Dorsolateral prefrontal cortex (tissue), 122 donors: ENCODE measurements at places on chromosomes 4 and X.

DNA sequence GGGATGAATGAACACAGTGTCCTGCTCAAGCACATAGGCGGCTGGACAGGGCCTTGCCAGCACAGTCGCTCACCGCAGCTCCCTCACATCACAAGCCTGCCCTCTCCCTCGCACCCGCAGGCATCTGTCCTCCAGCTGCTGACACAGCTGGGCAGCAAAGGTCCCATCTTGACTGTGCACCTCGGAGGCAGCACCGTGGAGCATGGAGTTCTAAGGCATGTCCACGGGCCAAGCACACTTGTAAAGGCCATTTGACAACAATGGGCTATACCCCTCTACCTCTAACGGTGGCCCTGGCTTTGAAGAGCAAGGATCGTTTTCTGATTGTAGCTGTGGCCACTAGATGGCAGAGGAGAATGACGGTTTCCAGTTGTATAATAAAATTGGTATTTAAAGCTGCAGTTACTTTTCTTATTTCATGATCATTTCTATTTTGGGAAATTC, 53.8 kb downstream of the APLN start:
- peak; percentile 64 for DNase-seq

DNA sequence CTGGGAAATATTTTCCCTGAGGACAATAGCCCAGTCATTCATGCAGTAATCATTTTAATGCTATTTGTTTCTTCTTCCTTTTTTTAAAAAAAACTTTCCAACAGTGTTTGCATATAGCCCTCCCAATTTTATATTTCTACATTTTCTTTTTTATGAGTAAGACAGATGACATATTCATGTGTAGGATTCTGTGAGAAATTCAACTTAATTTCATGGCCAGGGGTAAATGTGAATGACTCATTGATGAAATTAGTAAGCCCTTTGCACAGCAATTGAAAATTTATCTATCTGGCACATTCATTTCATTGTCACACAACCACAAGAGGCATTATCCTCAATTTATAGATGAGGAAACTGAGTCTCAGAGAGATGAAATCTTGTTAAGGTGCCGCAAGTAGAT, 13.7 kb upstream of the SMIM20 start:
- no peak for DNase-seq

DNA sequence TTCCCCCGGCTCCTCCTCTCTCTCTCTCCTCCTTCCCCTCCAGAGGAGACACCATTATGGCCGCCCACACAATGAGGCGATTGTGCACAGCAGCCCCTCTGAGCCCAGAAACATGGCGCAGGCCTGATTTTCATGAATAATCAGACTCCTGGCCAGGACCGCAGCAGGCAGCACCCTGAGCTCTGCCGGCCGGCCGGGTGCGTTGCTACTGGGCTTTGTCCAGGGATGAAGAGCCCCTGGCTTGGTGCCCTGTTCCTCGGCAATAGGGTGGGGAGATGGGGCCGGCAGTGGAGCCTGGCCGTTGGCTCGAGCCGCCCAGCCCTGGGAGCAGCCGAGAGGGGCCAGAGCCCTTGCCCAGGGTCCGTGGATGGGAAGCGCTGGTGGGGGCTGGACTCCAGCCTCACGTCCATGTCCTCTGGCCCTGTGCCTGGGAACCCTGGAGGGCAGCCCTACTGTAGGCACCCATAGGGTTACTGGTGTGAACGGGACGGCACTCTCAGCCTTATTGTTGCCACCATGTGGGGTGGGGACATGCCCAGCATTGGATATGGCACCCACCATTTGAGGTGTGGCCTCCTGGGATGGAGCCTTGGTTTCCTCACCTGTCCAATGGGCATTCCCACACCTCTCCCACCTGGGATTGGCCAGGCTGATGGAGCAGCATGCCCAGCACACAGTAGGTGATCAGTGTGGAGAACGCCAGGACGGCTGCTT, 103.0 kb downstream of the SORCS2 start:
- DNase-seq: peak; percentile 91

DNA sequence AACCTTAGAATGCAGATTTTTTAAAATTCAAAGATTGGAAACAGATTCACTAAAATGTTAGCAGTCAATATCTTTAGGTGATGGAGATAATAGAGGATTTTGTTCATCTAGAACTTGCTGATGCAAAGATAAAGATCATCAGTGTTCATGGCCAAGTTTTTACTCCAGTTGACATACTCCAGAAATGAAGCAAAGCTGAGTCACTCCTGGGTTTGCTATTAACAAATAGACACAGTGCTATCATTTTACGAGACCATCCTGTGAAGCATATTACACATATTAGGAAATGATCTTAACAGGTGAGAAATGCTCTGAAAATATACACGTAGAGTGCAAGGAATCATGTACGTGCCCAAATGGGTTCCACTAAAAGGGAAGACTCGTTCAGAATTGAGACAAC, 170.6 kb upstream of the FAM9B start:
- no peak for DNase-seq

DNA sequence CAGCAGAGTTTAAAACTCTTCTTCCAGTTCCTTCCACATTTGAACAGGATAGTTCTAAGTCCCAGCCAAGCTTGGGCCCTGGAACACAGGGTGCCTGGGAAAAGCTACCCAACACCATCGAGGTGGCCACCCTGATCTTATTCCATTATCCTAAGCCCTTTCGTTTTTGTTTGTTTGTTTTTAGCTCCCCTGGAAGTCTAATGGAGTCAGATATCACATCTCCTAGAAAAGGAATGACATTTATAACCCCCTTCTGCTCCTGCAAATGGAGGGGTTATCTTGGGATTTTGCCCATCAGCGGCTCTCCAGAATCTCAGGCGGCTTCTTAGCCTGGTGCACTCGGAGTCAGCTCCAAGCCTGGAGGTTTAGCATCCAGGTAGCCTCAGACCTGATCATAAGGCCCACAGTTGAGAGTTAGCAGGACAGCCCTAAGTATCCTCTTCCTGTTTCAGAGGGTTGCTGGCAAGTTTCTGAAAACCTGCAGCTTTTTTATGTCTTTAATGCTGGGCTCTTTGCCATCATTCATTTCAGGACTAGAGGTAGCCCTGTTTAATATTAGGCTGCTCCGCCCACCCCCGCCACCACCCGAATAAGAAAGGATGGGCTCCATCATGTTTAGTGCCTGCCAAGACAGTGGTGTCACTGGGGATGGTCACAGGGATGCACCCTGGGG, 230.0 kb upstream of the LNX1 start:
- no peak for DNase-seq

- DNase-seq: no peak
Measured at GRCh38 chr4:6893449-6894085, 16.1 kb upstream of the TBC1D14 start.

- no peak for DNase-seq
Measured at GRCh38 chrX:22173966-22174365, 98.7 kb upstream of the CBLL2 start.

GRCh38 chr4:32748498-32748897, 2028.3 kb downstream of the PCDH7 start:
- DNase-seq: no peak

DNA sequence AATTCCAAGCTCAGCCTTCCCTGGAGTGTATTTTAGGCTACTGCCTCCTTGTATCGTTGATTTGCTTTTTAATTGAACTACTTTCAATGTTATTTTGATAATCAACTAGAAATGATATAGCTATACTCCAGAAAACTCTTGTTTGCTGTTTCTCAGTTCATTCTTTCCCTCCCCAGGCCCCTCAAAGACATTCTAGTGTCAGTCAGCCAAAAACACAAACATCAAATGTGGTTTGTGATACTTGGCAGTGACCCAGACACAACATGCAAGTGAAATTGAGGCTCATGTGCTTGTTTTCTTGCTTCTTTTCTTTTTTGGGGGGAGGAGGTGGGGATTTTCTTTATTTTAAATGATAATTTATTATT, 7.6 kb downstream of the FAT4 start:
- DNase-seq: no peak

GRCh38 chrX:103779141-103779789, 2.6 kb downstream of the PLP1 start:
- peak; percentile 57 for DNase-seq

- no peak for DNase-seq
Measured at GRCh38 chr4:6918338-6918737, 8.7 kb downstream of the TBC1D14 start.

GRCh38 chr4:73341454-73341853, 62.6 kb upstream of the ALB start:
- DNase-seq: peak; percentile 8

- no peak for DNase-seq
Measured at GRCh38 chrX:47098338-47099094, 20.3 kb downstream of the RGN start.

DNA sequence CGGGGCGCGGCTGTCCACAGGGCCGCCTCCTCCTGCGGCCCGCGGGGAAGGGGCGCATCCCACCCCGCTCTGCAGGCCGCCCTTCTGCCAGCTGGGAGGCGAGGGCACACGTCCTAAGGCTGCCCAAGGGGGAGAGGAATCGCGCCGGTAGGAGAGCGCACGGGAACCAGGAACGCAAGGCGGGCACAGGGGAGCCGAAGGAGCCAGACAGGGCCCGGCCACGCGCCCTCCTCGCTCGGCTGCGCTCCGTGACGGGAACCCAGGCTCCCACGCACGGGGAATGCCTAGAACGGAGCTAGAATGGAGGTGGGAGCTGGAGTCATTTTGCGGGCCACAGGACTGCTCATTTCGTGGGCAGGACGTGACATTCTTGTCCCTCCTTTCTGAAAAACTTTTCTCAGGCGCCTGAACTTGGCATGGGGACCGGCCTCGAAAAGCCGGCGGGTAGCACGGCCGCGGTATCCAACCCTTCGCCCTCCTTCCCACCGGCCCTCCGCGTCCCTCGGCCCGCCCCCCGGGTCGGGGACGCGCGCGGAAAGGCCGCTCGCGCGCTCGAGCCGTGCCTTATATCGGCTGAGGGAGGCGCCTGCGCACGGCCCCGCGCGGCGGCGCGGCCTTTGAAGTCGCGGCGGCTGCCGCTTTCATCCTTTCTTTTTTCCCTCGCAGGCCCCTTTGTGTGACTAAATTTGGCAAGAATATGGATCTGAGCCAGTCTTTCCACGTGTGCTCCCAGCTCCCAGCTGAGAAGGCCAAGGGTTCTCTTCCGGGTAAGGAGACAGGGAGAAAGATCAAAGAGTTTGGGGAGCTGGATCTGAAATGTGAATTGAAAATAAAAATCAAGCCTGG, 4.2 kb upstream of the LEF1 start:
- DNase-seq: no peak

GRCh38 chr4:151314479-151314878, 10.9 kb downstream of the SH3D19 start:
- DNase-seq: no peak

DNA sequence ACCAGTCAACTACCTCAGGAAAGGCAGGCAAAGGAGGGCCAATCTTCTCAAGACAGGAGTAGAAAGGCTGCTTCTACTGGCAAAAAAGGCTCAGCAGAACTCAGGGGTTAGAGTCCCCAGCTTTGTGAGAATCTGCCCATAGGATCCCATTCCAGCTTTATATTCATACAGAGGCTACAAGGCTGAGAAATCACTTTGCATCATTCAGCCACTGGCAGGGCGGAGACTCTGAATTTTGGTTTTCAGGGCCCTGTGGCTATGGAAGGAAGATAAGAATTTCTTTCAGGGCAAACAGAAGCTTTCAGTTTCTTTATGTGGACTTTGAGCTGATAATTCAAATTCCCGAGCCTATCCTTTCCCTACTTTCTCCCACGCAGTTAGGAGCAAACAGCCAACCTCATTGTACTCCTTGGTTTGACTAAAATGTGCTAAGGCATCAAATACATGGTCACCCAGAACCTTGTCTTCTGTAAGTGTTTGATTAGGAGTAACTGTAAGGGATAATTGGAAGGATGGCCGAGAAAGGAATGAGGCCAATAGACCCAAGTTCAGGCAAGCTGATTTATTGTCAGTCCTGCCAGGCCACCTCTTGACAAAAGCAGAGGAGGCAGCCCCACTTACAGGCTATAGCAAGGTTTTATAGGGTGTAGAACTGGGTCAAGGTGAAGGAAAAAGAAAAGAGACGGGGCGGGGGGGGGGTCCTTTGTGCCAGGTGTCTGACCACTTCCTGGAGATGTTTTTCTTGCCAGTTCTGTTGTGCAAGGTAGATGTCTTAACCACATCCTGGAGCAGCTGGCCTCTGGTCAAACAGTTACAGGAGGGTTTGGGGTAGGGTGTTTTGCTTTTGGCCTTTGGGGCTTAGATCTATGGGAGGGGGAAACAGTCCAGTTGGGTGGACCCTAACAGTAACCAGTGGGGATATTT, 165.3 kb upstream of the PPP1R2C start:
- DNase-seq: no peak

GRCh38 chrX:154648931-154649330, 4.4 kb downstream of the CTAG2 start:
- DNase-seq: no peak

DNA sequence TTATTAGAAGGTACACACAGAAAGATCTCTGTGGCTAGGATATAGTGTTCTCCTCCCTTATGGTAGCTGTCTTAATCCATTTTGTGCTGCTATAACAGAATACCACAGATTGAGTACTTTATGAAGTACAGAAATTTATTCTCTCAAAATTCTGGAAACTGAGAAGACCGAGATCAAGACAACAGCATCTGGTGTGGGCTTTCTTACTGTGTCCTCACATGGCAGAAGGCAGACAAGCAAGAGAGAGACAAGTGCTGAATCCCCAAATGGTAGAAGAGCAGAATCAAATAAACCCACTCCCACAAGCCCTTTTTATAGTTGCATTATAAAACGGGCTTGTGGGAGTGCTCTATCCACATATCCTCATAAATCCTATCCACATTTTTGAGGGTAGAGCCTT, 373.1 kb downstream of the GABRG1 start:
- DNase-seq: no peak

GRCh38 chr4:32601848-32602247, 1881.7 kb downstream of the PCDH7 start:
- DNase-seq: no peak

GRCh38 chrX:2658585-2659292, 32.4 kb upstream of the CD99 start:
- no peak for DNase-seq

DNA sequence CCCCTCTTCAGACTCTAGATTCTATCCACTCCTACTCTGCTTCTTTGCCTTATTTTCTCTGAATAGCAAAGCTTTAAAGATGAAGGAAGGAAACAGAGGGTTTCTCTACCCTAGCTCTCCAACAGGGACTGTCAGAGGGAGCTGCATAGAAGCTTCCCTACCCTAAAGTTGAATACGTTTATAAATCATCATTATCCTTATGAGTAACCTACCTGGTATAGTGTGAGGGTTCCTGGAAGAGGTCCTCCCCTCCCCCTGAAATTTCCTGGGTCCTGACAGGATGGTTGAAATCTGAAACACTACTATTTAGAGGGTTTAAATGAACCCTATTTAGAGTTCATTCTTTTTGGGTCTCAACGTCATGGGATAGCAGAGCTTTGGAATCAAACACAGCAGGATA, 187.0 kb upstream of the RBPJ start:
- DNase-seq: no peak

DNA sequence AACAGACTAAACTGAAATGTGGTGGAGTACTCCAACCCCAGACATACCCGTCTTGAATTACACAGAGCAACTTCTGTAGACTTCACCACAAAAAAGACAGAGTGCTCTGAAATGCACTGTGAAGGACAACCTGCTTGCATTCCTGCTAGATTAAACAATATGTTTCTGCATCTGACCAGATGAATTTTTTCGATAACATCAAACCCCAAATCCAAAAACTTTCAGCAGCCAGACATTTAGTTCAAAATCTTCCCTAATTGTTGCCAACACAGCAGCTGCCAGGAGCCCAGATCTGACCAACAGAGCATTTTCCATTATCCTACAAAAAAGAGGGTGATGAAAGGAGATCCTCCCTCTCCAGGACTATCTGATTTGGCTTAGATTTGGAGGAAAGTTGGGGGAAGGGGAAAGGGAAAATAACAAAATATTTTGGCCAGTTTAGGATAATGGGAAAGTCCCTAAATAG, 356.5 kb downstream of the PDGFC start:
- DNase-seq: no peak
